B cell (primary cell): ENCODE measurements at places on chromosomes 2 and 18.

DNA sequence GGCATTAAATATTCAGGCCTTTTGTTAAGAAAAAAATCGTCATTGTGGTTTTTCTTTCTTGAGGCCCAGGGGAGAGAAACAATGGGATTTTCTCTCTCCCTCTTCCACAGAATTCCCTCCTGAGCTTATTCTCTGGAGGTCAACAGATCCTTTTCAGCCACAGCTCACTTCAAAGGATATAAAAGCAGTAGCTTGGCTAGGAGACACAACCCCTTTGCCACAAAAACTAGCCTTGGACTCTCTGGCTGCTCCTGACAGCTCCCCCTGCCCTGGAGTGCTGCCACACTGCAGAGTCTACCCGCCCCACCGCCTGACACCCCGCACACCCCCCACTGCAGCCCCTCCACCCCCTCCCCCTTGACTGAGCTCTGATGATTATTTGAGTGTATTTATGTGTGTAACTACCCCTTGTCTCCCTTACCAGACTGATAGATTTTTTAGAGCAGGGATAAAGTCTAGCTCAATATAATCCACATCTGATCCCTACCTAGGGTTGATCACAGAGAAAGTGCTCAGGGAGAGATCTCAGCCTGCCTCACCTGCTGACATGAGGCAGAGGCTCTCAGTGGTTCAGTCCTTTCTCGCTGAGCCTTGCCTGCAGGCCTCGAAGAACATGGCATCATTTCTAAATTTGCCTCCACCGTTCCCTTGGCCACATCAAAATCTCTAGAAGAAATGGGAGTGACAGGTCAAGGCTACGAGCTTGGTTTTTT lies 132.2 kb upstream of the SP5 start:
- DNase-seq, result no peak

DNA sequence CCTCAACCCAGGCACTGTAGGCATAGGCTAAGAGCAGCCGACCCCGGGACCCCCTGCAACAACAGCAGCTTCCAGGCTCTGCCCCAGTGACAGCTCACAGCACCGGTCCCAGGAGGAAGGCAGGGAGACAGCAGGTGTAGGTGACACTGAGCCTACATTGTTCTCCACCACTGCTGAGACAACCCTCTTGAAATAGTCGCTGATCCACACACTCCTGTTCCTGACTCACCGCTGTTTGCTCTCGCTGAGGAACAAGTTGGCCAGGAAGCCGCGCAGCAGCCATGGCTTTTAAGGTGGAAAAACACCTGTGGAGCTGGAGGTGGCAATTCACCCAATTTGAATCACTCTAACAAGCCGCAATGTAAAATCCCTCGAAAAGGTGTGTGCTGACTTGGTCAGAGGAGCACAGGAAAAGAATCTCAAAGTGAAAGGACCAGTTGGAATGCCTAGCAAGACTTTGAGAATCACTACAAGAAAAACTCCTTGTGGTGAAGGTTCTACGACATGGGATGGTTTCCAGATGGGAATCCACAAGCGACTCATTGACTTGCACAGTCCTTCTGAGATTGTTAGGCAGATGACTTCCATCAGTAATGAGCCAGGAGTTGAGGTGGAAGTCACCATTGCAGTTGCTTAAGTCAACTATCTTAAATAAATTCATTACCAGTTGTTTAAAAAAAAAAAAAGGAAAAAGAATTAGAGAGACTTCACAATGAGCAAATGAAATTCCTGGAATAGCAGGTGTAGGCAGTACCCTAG lies 167.5 kb downstream of the ARL4C start:
- no peak for DNase-seq

DNA sequence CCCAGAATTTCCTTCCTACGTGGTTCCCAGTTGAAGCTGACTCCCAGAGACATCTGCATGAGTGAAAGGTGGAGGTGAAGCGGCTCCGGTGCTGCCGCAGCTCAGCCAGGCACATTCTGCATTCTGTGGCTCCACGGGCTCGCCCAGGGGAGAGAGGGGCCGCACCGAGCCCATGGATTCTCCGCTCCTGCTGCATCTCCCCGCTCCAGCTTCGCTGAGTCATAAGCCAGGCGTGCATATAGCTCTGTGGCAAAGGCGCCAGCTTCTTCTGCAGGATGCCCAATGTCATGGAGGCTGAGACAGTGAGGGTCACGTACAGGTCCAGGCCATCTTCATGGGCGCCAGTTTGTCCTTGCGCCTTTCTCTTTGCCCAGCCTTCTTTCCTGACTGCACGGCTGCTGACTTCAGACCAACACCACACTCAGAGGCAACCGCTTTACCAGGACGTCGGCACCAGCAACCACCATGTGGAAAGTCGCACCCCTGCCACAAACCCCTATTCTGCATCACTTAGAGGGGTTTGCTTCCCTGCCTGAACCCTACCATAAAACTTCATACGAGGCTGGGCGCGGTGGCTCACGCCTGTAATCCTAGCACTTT lies 215.7 kb downstream of the MGAT5 start:
- DNase-seq, result no peak

GRCh38 chr2:73162856-73163391 lies 39.5 kb upstream of the NOTO start:
- no peak for DNase-seq

- no peak for DNase-seq
These were observed 266.9 kb downstream of the DYSF start for GRCh38 chr2:71720283-71720560.

GRCh38 chr2:104841744-104842143 lies 12.2 kb upstream of the POU3F3 start:
- DNase-seq, result no peak

DNA sequence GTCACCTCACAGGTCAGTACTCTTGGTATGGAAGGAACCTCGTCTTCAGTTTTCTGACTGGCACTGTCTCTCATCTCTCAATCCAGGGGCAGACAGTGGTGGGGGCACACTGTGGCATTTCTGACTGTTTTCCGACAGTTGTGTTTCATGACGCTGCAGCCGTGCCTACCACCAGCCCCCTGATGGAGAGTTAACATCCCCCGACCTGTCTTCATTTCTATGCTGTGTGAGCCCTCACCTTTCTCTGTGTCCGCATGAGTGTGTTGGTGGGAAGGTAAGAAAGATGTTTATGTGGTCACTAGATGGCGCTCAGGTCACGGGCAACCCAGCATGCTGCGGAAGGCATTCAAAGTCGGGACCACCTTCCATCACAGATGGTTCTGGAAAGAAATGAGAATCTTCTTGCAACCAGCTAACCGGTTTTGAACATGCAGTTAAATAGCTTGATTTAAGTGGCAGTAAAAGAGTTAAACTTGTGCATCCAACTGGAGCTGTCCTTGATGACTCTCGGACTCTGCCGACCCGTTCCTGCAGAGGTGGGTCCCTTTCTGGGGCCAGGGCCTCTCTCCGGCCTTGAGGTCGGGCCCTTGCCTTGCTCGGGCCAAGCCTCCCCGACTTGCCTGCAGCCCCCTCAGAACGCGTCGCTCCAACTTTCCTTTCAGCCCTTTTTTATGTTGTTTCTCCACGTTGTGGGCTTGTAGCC lies 92.4 kb downstream of the DYSF start:
- peak; percentile 56 for DNase-seq

GRCh38 chr2:85310330-85310729 lies 17.5 kb downstream of the TGOLN2 start:
- no peak for DNase-seq

GRCh38 chr2:77156599-77156998 lies 365.6 kb downstream of the LRRTM4 start:
- no peak for DNase-seq

- DNase-seq, result no peak
These were observed 3.3 kb upstream of the ORC2 start for GRCh38 chr2:200966770-200967169.

DNA sequence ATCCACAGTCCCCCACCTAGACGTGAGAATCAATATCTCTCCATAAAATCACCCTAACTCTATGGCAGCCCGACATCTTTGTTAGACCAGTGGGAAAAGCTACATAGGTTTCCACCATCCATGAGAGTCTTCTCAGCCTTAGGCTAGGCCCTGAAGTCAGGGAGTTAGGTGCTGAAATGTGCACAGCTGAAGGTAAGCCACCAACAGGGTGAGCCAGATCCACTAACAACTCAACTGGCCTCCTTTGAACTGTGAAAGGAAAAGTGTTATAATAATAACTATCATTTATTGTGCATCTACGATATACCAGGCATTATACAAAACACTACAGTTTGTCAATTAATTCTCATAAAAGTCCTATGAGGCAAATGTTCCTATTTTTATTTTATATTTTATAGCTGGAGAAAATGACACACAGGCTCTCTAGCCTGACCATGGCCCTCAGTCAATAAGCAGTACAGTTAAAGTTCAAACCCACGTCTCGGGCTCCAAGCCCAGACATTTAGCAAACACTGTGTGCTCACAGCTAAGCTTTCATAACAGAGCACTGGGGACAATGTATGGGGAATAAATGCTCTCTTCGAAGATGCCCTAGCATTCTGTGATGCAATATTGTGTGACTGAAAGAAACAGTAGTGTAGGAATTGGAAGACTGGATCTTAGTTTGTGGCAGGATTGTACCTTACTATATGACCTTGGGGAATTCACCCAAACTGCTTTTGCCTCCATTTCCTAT lies 11.2 kb upstream of the CYP27C1 start:
- no peak for DNase-seq

GRCh38 chr18:31711365-31712172 lies 27.2 kb upstream of the B4GALT6 start:
- no peak for DNase-seq

DNA sequence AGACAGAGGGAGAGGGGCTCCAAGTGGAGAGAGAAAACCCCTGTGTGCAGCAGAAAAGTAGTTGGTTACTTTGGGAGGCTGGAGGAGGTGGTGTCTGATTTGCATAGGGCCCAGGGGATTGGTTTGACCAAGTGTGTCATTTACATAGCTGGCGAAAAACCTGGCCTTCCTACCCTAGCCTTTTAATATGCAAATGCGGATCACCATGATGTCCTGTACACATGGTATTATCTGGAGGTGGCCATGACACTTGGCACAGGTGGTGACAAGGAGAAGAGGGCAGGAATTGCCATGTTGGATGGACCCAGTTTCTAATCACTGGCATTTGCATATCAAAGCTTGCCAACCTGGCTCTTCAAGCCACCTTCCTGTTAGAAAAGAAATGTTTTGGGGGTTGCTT lies 120.8 kb upstream of the CHAC2 start:
- DNase-seq, result no peak

DNA sequence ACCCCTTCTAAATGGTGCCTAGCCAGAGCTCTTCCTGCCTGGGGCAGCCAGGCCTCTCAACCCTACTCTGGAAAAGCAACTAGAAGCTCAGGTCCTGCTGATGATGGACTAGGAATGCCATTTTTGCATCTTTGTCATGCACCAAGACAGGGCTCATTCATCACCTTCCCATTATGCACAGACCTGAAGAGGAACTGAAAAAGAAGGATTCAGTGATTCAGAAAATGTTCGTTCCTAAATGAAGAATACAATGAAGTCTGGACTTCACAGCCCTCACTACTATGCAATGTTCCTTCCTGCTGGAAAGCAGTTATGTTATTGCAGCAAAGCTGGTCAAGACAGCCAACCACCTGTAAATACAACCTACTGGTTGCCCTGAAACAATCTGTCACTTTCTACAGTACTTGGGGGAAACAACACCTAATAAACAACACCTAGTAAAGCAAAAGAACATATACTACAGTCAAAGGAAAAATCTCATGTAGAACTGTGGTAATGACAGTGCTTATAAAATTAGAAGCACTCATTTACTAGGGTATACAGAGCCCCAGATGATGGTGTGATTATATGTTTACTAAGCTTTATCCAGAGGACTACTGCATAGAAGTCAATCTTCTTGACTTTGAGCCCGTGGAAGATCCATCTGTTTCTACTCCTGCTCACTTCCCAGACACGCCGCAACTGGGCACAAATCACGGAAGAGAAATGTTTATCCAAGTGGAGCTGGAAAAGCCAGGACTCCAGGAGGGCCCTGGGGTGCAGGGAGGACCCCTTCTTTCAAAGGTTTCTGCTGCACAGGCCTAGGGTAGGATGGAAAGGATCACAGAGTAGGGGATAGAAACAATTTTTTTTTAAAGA lies 103.1 kb upstream of the THOC1 start:
- DNase-seq, result no peak

- DNase-seq, result no peak
These were observed 80.4 kb downstream of the MTA3 start for GRCh38 chr2:42648796-42649195.

DNA sequence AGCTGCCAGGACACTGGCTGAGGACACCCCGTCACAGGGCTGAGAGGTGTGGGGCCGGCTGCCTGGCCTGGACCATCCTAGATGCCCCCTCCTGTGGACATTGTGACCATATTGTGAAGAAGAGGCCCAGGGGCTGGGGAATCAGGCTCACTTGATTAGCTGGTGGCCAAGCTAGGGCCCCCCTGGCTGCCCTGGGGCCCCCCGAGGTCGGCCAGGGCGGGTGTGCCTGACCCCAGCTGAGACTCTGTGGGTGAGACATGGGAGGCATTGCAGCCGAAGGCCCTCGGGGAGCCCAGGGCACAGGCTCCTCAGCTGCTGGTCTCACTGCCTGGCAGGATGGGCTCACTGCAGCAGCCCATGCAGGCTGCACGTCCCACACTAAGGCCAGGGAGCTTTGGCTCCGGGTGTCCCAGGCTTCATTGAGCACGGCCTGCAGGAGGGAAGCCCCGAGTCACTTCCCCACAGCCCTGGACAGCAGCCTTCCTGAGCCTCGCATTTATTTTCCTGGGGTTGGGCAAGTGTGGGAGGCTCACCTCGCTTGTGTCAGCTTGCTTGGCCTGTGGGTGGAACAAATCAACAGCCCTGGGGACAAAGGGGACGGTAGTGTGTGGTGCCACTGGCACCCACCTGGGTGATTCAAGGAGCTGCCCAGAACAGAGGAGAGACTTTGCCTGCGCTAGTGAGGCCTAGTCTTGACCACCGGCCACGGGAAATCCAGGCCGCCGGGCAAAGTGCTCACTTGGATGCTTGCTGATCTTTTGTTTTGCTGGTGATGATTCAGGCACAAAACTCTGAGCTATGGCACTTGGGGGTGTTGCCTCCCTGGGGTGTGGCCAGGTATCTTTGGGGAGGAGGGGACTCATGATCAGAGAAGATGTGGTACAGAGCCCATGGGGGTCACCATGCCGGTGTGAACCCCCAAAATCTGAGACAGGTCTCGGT lies 1.3 kb downstream of the GAL3ST2 start:
- no peak for DNase-seq

GRCh38 chr2:22900674-22901073 lies 484.3 kb upstream of the KLHL29 start:
- DNase-seq, result no peak

DNA sequence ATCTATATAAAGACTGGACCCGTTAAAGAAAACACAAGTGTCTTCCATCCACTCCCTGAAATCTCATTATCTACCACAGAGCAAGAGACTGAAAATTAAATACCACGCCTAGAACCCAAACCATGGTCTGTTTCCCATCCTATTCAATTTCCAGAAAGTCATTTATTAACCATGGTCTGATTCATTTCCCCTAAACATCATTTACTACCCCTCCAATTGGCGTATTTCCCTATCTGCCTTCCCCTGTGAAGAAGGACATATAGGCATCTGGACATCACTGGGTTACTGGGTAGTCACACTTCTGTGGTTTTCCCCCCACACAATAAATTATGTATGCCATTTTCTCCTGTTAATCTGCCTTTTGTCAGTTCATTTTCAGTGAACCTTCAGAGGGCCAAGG lies 30.8 kb downstream of the CCDC93 start:
- DNase-seq, result no peak
